ENCODE measurements at places on chromosomes 7 and 10.

- no peak for DNase-seq
Measured at GRCh38 chr10:8009031-8009430, 45.5 kb upstream of the GATA3 start.

- no peak for DNase-seq
Measured at GRCh38 chr10:99815621-99816020, 33.2 kb downstream of the ABCC2 start.

DNA sequence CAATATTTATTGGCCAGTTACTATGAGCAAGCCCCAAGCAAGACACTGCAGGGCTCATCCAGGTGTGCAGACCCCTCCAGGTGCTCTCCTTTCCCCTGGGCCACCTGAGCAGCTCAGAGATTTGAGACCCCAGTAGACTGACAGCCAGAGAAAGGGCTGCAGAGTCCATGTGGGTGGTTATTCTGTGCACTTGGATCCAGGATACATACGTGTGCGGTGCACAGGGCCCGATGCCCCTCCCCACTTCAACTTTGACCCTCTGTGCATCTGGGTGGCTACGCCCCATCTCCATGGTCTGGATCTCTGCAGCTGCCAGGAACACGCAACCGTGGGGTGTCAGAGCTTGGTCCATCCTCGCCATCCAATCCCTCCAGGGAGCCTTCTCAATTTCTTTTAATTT is 72.9 kb downstream of the MKI67 start:
- DNase-seq: no peak

DNA sequence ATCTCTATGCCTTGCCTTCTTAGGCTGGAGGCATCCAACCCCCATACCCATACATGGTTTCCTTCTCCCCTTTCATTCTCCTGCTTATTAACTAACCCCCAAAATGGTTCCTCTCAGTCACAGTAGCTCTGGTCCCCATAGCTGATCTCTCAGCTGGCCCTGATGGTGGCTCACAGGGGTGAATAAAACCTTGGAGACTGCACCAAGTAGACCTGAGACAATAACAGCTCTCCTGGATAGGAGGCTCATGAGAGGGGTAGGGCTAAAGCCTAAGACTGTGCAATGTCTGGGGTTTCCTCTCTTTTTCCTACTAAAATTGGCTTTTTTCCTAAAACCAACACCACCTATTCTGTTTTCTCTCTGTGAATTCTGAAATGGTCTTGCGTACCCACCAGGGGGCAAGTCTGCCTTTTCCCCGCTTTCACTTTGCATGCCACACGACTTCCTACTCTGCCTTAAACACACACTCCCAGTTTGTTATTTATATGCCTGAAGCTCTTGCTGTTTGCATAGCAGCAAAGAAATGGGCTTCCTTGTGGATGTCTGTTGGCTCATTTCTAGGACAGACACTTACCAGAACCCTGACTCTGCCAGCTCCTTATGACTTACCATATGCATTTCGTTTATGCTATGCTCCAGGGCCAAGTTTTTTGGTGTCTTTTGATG is 18.4 kb upstream of the PON1 start:
- no peak for DNase-seq

DNA sequence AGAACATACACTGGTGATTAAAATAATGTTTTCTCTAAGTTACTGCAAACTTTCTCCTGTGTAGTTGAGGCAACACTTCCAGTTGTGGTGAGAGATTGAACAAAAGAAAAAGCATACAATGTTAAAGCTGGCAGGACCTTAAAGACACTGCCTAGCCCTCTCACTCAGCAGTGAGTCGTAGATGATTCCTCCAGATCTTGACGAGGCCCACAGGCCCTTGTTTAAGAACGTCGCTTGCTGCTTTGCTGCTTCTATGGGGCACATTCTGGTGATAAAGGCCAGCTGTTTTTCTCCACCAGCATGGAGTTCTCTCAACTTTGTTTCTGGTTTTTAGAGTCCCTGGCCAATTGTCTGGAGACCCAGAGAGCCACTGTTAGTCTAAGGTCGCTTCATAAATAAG is 2.8 kb upstream of the DENND11 start:
- DNase-seq: no peak

DNA sequence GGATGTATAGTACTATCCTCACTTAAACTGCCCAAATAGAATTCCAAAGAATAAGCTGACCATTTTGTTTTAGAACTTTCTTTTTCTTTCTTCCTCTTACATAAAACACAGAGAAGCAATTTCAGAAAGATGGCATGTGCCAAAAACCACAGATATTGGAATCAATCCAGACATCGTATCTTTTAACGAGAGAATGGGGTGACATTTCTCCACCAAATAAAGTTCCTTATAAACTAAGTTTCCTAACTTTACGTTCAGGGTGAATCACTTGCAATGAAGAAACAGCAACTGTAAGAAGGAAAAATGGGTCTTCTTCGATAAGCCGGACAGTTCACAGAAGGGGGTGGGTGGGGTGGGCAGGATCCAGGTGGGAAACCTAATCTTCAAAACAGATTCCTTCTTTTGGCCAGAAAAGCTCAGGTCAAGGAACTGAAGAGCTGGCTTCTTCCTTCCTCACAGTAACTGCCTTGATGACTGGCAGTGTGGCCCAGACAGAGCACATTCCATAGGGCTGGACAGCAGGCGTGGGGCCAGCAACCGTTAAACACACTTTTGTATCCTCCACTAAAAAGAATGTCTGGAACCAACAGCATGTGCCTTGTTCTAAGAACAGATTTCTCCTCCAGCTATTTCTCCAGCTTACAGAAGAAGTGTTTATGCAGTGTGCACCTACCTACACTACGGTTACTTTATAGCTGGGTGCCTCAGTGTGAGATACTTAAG is 31.5 kb downstream of the CREB3L2 start:
- DNase-seq: no peak

GRCh38 chr7:32942415-32943251 is 14.6 kb upstream of the FKBP9 start:
- DNase-seq: peak; percentile 49

DNA sequence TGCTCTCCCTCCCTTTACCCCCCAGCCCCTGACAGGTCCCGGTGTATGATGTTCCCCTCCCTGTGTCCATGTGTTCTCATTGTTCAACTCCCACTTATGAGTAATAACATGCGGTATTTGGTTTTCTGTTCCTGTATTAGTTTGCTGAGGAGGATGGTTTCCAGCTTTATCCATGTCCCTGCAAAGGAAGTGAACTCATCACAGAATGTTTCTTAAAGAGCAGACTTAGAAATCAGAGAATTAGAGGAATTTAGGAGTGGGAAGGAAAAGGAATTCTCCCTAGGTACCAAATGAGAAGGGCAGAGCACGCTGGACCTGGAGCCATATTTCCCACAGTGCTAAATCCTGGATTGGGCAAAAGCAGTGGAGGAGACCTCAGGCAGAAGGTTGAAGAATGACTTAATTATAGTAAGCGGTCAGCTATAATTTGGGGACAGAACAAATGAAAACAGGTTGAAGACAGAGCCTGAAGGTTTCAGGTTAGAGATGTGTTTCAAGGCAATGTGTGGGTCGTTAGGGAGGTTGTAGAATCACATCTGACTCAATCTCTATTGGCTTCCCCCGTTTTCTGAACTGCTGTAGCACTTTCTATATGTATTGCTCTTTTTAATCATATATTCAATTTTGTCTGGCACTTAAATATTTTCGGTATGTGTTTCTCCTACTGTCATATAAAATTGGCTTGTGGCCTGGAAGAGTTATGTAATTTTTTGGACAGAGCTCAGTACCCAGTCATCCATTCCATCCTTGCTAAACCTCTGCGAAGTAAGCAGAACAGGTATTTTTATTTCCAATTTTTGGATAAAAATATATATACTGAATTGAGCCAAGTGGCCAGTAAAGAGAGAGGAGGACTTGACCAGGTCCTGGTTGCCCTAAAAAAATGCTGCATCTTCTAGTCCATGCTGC is 210.5 kb upstream of the KLF6 start:
- DNase-seq: no peak

GRCh38 chr7:34022626-34023025 is 117.3 kb downstream of the BMPER start:
- no peak for DNase-seq

- DNase-seq: peak; percentile 9
Measured at GRCh38 chr10:132774902-132775863, 10.8 kb downstream of the NKX6-2 start.

DNA sequence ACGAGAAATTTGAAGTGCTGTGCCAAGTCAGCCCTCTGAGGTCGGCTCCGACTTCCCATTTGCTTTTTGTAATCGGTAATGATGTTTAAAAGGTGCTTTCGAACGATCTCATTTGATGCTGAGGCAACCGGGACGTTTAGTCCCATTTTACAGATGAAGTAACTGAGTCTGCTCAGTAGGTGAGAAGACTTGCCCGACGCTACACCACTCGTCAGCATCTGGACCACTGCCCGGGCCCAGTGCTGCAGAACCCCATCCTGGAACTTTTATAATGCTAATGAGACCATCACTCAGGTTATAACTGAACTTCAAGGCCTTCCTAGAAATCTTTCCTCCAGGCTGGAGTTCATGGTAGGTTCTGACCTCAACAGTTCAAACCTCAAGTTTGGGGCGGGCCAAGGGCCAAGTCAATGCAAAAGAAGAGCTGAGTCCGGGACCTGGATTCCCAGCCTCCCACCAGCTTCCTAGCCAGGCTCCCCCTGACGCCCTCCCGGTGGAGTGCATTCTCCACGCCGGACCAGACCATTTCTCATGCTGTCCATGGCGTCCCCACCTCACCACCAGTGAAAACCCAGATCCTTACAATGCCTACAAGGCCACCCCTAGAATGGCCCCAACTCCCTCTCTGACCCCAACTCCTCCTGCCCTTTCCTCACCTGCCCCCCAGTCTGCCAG is 699 bp upstream of the PDLIM1 start:
- no peak for DNase-seq

DNA sequence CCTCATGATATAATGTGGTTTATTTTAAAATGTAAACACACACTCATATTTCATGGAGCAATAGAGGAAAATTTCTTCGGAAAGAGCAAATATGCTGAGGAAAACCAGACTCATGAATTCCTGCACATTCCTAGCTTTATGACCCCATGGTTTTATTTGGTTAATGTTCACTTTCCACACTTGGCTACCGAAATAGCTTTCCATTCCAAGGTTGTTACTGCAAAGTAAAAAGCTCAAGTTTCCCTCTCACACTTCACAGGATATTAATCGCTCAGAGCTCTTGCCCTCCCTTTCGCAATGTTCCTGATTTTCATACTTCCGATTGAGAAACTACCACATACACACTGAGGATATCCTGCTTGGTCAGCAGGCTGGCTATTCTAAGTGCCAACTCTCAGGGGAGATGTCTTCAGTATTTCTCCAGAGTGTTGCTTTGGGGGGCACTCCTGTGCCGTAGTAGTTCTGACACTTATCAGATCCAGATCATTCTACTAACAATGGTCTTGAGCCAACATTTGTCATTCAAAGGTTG is 77.5 kb upstream of the STEAP1B start:
- DNase-seq: no peak

- no peak for DNase-seq
Measured at GRCh38 chr10:83346266-83346910, 792.9 kb upstream of the GHITM start.

GRCh38 chr10:121243609-121244241 is 354.5 kb downstream of the FGFR2 start:
- DNase-seq: no peak

DNA sequence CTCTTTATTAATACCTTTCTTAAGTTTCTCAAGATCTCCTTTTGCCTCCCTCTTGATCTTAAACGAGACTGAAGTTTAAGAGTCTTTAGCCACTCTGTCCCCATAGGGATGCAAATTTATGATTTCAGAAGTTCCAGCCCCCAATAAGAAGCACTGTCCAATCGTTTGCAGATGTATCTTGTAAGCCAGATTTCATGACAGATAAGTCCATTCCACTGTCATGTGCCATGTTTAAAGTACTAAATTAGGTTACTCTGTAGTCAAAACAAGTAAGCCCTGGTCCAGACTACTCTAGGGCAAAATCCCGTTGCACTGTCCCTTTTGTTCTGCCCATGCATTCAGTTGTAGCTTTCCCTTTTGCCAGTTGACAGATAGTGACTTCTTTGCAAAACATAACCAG is 157.2 kb upstream of the KAT6B start:
- no peak for DNase-seq

GRCh38 chr7:141013345-141013715 is 1.4 kb downstream of the MRPS33 start:
- no peak for DNase-seq

DNA sequence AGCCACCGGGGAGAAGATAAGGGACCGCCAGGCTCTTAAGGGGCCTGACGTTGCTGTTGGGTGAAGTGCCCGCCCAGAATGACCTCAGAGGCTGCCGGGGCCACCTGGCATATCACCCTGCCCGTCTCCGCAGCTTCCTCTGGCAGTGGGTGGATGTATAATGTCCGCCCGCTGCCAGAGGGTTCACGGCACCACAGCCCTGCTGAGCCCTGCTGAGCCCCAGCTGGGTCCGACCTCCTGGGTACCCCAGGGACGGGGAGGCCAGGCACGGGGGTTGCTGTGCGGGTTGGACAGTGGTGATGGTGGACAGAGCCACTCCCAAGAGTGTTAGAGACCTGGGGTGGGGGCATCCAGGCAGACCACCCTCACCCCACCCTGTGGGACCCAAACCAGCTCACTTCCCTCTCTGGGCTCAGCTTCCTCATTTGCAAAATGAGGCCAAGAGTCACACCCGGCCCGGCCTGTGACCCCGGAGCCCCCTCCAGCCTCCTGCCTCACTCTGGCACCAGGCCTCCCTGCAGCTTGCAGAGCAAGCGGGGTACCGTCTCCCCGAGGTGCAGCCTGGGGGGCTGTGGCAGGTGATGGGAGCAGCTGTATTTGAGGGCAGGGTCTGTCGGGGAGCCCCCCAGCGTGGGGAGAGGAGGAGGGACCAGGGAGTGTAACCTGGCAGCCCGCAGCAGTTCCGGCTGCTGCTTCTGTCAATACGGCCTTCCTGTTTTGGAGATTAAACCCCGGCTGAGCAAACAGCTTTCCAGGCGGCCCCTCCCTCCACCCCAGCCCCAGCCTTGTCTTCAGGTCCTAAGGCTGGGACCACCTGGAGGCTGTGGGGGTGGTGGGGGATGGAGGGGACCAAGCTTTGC is 8.4 kb upstream of the LFNG start:
- DNase-seq: no peak

DNA sequence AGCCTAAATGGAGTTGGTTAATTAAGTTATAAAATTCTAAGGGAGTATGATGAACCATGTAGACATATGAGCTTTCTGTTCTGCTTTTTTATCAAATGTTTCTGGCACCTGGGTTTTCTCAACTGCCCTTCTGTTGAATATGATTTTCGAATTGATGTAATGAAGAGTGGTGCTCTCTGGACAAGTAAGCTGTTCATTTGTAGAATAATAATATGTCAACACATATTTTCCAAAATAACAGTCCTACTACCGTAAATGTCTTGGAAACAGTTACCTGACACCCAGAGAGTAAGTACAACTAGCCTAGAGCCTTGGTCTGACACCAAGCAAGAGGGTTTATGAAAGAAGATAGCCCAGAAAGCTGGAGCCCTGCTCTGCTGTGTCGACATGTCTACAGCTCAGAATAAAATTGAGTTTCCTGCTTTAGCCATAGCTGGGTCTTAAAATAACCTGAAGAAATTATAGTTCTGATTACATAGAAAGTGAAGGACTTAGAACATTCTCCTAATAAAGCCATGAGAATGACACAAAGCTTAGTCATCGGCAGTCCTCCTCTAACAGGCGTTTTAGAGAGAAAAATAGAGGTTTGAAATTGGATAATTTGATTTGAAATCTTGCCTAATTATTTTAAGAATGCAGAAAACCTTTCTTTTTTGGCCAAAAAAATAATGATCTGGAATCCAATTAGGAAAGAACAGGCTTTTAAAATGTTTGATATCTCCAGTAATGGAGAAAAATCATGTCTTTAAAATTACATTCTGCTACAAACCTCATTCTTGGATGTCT is 25.1 kb downstream of the HDAC9 start:
- DNase-seq: no peak

GRCh38 chr7:49624611-49625010 is 148.8 kb upstream of the VWC2 start:
- no peak for DNase-seq

GRCh38 chr10:120177330-120177729 is 279.7 kb upstream of the PLPP4 start:
- no peak for DNase-seq
